Naive thymus-derived CD8-positive, alpha-beta T cell (primary cell): ENCODE measurements at places on chromosomes 6 and 20.

GRCh38 chr6:168457653-168457934 is 16.6 kb downstream of the SMOC2 start:
- DNase-seq = no peak

DNA sequence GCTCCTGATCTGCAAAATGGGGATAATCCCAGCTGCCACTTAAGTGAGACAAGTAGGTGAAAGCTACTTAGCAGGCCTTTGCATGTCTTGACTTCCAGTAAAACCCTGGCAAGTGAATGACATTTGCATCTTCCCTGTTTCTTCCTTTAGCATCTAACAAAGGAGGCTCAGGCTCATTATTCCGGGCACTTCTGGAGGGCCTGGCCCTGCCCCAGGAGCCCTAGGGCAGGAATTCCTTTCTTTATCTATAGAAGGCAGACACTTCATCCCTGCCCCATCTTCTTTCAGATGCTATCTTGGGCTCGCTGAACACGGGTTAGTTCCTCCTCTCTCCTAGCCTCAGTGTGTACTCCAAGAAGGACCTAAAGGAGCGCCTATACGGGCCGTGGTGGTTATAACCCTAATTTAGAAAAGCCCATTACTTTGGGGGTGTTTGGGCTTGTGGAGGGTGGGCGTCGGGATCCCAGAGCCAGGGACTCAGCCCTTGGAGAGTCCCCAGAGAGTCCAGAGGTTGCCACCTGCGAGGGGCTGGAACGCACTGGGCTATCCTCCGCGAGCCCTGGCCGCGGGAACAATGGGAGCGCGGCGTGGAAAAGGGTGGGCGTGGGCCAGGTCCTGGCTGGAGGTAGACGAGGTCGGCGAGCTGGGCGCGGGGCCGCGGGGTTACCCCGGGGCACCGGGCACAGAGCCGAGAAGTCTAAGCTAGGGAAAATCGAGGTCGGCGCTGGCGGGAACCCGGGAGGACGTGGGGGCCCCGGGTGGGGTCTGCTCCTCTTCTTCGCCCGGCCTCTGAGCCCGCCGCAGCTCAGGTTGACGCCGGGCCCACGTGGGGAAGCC is 62.8 kb upstream of the EPB41L1 start:
- no peak for DNase-seq

DNA sequence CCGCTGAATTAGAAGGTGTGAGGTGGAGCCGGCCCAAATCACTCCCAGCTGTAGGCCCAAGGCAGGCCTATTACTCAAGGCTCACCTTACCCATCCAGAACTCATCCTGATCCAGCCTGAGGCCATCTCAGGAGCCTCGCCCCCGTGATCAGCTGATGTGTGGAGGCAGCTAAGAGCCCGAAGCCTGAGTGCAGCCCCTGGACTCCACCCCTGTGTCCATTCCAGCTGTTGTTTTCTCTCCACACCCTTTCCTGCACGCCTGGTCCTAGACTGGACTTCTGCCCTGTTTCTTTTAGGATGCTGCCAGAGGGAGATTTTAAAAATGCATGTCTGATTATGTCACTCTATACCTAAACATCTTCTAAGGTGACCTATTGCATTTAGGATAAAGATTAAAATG is 124.7 kb upstream of the SUPT3H start:
- DNase-seq = no peak

- no peak for DNase-seq
Observed at GRCh38 chr6:113301651-113302050, 555.5 kb upstream of the MARCKS start.

- DNase-seq = no peak
Observed at GRCh38 chr6:153145591-153145990, 14.5 kb upstream of the RGS17 start.

GRCh38 chr6:139943391-139943790 is 568.9 kb upstream of the CITED2 start:
- DNase-seq = no peak

- no peak for DNase-seq
Observed at GRCh38 chr6:116444092-116444491, 17.1 kb upstream of the CALHM6 start.

DNA sequence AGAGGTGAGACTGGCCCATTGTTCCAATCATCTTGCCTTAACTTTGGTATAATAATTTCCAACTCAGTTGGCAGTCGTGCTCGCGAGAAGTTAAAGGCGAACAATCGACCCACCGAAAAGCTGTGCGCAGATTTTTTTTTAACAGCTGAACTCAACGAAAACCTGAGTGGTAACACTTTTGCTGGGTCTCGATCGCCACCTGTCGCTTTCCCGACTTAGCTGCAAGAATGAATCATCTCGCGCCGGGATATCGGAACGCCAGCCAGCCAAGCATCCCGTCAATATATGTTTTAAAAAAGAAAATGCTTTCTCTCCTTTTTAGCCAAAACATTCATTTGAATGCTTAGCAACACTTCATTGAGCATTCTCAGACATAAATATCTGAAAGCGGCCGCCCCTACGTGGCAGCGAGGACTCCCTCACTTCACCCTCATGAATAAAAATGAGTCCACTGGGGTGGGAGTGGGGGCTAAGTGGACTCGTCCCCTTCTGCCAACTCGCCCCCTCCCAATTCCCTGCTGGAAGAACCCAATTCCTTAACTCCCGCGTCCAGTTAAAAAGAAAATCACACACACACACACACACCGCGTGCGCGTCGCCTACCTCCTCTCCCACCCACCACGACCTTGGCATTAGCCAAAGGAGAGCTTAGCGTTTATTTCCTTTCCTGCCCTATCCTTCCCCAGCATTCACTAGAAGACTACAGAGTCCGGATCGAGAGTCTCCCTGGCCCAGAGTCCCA is 1.5 kb downstream of the COL12A1 start:
- DNase-seq = no peak

DNA sequence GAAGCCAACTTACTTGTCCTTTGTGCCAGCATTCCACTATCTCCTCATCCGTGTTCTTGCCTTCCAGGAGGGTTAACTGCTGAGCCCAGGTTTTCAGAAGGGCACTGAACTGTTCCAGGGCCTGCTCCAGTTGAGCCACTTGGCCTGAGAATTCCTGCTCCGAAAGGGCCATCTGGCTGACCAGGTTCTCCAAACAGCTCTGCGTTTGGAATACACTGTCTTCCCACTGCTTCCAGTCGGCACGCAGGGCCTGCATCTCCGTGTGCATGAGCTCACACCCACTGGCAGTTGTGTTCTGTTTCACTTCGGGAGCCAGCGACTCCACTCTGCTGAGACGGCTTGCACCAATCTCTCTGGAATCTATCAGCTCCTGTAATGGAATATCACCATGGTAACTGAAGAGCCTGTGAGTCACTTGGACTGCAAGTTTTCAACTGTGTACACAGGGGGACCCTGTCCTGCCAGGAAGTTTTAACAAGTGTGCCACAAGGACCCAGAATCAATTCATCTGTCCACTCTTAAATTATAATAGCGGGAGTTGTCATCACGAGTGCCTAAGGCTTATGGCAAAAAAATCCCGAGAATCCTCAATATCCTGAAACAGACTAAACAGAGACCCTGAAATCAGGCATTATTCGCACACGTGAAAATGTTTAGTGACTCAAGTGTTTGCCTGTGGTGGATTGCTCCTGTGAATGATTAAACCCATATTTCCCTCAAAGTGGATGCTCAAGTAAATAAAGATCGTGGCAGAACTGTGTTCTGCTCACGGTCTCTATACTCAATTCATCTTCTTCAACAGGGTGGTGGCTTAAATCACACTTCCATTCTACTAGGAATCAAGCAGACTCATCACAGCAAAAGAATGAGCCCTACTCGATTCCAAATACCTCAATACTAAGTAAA is 255.9 kb downstream of the SYNE1 start:
- no peak for DNase-seq

DNA sequence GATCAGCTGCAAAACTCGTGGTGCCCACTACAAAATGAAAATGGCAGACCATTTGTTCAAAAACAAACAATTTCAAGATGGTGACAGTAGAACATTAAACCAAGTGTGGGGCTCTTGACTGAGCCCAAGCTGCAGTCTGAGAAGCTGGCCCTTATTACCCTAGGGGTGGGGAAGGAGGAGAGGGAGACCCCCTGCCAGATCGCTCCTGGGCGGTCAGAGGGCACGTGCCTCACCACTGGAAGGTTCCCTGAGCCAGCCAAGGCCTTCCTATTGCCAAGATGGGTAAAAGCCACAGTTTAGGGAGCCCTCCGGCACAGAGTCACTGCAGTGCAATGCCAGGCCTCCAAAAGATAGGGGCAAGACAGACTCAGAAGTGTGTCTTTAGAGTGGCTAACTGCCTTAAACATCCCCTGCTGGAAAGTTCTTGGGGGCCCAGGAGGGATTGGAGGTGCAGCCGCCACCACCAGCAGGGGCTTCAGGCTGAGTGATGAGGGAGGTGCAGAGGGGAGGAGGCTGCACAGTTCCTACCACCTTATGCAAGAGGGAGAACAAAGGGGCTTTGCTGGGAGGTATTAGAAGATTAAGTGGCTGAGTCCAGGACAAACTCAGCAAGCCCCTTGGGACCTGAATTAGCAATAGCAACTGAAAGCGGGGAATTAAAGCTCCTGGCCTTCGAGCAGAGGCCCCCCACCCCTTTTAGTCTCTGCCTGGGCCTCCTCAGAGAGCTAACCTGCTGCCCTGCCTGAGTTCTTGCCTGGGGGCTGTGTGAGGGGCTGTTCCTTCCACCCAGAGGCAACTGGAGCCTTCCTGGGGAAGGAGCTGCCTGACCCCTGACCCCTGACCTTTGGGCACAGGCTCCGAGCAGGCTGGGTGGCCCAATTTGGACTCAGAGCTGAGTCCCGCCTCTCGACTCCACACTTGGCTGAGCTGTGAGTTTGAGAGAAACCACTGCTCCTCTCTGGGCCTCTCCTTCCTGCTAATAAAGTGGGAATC is 88.4 kb downstream of the VEGFA start:
- DNase-seq = no peak

GRCh38 chr6:121437851-121438651 is 2.6 kb downstream of the GJA1 start:
- no peak for DNase-seq

- DNase-seq = no peak
Observed at GRCh38 chr6:150661216-150662007, 61.7 kb downstream of the PLEKHG1 start.

- DNase-seq = no peak
Observed at GRCh38 chr6:26089272-26089671, 2.0 kb downstream of the HFE start.

DNA sequence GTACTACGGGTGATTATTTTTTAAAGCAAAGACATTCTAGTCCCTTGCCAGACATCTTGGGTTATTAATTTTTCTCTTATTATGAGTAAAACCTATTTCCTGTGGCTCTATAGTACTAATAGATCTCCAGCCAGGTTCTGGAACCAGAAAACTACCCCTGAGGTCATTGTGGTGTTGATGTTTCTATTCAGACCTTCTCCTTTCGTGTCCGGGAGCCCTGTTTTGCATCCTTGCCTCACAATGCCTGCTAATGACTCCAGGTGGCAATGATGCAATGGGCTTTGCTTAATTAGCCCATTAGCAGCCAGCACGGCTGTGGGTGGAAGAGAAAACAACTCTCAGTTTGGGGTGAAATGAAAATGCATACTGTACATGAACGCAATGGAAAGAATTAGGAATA is 62.9 kb upstream of the ARG1 start:
- DNase-seq = no peak

DNA sequence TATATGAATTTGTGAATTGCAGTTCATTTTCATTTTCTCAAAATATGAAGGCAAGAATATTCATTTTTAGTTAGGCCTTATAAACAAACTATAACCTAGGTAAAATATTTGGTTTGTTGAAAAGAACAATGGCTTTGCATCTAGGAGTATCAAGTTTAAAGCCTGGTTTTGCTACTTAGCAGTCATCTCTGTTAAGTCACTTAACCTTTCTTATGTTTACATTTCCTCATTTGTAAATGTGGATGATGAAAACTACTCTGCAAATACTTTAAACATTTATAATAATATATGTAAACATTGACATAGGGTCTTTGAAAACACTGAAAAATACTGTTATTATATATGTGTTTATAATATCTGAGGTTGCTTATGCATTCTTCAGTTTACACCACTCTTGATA is 135.5 kb downstream of the CENPW start:
- no peak for DNase-seq

- DNase-seq = no peak
Observed at GRCh38 chr20:24494460-24494920, 25.1 kb downstream of the SYNDIG1 start.

GRCh38 chr6:28251661-28252008 is 434 bp downstream of the ZKSCAN4 start:
- no peak for DNase-seq

DNA sequence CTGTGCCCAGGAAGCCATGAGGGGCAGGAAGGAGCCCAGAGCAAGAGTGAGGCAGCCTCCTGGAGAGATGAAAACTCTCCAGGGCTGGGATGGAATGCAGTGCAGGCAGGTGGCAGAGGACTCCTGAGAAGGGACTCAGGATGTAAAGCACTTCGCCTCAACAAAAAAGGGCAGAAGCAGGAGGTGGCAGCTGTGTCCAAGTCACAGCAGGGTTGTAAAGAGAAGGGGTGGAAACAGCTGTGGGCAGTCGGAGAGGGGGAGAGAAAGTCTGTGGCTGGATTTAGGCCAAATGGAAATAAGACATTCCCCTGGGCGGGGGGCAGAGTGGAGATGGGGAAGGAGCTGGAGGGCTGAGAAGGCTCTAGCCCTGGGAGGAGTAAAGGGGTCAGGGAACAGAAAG is 34.9 kb downstream of the CYP21A2 start:
- no peak for DNase-seq

GRCh38 chr20:60341062-60341461 is 382.8 kb downstream of the CDH26 start:
- DNase-seq = no peak

GRCh38 chr6:142925575-142926110 is 19.3 kb downstream of the HIVEP2 start:
- DNase-seq = no peak

DNA sequence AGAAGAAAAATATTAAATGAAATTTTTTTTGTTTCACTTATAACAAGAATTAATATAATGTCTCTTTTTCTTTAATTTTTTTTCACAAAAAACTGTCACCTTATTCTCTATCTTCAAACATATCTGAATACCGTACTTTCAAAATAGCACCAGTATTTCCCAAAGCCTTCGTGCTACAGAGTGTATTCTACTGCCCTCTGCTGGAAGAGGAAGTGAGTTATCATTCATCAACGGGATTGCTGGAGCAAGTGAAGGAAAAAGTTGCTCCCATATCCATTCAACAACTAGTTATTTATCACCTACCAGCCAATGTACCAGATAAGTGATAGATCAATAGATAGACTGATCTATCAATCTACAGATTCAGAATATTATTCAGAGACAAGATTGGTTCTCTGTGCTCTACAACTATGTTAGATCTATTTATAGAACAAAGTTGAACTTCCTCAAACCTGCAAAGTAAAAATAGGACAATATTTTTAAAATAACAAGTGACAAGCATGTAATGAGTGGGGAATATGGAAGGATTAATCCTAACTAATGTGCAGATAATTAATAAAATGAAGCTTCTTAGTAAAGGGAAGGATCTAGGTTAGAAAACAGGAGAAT is 26.7 kb upstream of the TFAP2B start:
- no peak for DNase-seq

GRCh38 chr20:34891166-34892062 is 15.0 kb downstream of the ACSS2 start:
- DNase-seq = no peak

DNA sequence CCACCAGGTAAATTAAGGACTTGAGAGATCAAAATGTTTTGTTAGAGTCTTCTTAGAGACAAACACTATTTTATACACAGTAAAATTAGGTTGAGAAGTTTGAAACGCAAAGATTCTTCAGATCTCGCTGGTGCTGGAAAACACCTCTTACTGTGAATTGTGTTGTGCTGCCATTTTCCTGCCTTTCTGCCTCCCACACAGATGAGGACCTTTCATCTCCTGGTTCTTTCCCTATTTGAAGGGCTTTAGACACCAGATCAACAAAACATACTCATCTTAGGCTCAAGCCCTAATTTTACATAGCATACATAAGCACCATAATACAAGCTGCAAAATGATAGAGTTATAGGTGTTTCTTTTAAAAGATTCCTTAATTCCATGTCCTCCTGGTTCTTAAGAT is 18.6 kb downstream of the STAU1 start:
- no peak for DNase-seq
